Neural progenitor cell (in vitro differentiated cells): ENCODE measurements at places on chromosomes 2 and 18.
A peak's percentile ranks its signal among the peaks of the same experiment; 100 is the strongest.

DNA sequence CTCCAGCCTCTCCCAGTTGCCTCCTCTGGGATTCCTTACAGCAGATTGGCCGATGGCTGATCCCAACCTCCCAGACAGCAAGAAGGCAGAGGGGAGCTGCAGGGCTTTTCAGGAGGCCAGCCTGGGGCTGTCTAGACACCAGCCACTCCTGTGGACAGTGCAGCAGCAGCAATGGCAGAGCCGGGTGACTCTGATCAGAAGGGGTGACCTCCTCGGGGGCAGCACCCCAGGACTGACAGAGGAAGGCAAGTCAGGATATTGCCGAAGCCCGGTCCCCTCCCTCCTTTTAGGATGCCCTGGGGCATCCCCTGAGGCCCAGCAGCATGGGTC is 84.5 kb downstream of the INHBB start:
- no peak for DNase-seq

- no peak for DNase-seq
Observed at GRCh38 chr2:218722876-218723785, 12.5 kb downstream of the TTLL4 start.

DNA sequence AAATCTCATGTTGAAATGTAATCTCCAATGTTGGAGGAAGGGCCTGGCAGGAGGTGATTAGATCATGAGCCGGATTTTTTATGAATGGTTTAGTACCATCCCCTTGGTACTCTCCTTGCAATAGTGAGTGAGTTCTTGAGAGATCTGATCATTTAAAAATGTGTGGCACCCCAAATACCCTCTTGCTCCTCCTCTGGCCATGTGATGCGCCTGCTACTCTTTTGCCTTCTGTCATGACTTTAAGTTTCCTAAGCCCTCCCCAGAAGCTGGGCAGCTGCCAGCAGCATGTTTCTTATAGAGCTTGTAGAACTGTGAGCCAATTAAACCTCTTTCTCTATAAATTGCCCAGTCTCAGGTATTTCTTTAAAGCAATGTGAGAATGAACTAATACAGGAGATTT is 72.6 kb upstream of the FIGN start:
- DNase-seq: peak; percentile 6

DNA sequence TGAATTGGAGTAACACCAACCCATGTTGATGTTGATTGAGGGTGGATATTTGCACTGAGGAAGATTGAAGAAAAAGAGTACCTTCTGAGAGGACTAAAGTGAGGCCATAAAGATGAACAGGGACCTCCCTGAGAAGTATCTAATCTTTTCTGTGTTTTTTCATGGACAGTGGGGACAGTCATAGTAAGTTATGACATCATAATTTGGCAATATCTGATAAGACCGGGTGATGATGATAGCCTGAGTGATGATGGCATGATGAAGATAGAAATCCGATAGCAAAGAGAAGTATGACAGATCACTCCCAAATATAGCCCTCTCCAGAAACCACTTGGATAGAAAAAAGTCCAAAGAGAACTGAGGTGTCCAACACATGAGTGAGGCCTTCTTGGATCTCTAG is 2.2 kb upstream of the ATP5MC3 start:
- DNase-seq: no peak

GRCh38 chr2:190812506-190813294 is 67.9 kb upstream of the GLS start:
- no peak for DNase-seq

DNA sequence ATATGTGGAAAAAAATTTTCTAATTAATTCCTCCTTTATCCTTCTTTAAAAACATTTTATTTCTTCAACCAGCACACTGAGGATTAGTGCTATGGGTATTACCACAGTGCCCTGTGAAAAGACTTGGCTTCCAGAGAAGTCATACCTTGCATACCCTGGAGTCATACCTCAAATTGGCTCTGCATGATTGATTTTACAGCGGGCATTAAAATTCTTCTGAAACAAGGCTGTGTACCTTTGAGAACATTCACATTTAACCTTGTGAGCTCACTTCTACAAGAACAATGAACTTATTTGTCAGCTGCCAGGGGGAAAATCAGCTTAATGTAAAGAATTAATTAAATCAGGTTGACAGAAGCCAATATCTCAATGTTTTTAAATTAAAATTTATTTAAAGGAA is 44.6 kb downstream of the SLC35F5 start:
- no peak for DNase-seq

GRCh38 chr18:5995626-5996025 is 100.3 kb upstream of the TMEM200C start:
- DNase-seq: no peak

GRCh38 chr2:217950401-217950871 is 52.4 kb downstream of the TNS1 start:
- DNase-seq: no peak

- no peak for DNase-seq
Observed at GRCh38 chr2:105754011-105754410, 9.3 kb downstream of the NCK2 start.

GRCh38 chr2:188193230-188193629 is 98.4 kb upstream of the GULP1 start:
- DNase-seq: no peak

DNA sequence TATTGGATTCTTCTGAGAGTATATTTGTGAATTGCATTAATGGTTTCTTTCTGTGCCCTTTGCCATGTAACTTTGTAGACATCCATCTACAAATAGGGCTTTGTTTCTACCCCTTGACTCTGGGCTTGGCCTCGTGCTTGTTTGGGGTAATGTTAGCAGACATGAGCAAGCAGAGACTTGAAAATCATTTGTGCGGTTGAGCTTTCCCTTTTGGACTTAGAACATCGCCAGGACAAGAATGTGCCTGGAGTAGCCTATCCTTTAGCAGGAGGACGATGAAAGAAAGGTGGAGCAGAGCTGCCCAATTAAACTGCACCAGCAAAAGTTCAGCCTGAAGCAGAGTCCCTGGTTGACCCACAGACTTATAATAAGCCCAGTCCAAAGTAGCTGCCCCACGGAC is 785.9 kb downstream of the EPHA4 start:
- DNase-seq: no peak

DNA sequence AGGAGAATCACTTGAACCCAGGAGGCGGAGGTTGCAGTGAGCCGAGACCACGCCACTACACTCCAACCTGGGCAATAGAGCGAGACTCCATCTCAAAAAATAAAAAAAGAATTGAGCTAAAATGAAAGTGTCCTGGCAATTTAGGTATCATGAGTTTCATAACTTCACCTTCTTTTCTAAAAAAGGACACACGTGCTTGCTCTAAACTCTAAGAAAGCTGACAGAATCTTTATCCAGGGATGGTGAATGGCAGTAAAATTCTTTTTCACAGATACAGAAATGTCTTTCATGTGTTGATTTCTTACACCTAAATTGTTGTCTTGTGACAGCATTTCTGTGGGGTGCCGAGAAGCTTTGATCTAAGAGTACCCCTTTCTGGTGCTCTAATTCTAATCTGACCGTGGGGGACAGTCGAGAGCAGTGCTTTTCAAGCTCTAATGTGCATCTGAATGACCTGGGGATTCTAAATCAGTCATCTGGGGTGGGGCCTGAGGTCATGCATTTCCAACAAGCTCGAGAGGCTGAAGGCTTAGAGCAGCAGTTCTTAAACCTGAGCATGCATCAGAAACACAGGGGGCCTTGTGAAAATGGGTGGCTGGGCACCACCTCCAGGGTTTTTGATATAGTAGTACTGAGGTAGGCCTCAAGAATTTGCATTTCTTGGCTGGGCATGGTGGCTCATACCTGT is 42.1 kb upstream of the REL start:
- peak; percentile 16 for DNase-seq

DNA sequence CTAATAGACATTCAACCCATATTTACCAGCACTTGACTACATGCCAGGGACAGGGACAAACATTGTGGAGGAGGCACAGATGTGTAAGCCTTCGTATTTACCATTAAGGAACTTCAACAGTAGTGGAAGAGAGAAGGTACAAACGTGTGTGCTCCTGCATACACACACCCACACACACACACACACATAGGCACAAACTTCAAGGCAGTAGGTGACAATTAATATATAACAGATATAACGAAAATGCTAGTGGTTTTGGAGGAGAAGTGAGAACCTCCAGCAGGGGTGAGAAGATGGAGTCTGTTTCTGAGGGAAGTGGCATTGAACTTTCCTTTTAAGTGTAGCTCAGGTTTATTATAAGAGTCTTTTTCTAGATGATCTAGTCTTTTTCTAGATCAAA is 231.1 kb downstream of the SETBP1 start:
- DNase-seq: no peak

GRCh38 chr18:61333746-61334490 is 688 bp downstream of the CDH20 start:
- peak; percentile 61 for DNase-seq

GRCh38 chr2:31033032-31033431 is 105.2 kb downstream of the GALNT14 start:
- DNase-seq: peak; percentile 13

- DNase-seq: no peak
Observed at GRCh38 chr2:201269764-201270163, 9.4 kb downstream of the CASP8 start.
